ENCODE measurements at places on chromosomes 7 and 10.

GRCh38 chr7:26159243-26159642 lies 7.2 kb downstream of the NFE2L3 start:
- no peak for DNase-seq

- no peak for DNase-seq
These were observed 43.4 kb downstream of the PPIF start for GRCh38 chr10:79390551-79391229.

DNA sequence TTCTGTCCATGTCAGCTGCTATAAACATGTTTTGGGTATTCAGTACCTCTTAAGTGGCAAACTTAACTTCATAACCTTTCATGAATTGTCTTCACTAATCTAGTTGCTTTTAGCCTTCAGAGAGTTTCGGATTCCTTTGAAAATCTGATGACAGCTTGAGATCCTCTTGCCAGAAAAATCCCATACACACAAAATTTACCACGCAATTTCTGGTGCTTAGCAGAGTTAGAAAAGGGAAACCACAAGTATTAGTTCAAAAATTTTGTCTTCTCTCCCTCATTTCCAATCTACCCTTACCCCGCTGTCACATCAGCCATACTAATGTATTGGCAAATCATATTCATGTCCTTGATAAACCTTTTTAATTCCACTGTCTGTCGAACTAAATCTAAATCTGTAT lies 72.7 kb upstream of the TMEM106B start:
- no peak for DNase-seq

DNA sequence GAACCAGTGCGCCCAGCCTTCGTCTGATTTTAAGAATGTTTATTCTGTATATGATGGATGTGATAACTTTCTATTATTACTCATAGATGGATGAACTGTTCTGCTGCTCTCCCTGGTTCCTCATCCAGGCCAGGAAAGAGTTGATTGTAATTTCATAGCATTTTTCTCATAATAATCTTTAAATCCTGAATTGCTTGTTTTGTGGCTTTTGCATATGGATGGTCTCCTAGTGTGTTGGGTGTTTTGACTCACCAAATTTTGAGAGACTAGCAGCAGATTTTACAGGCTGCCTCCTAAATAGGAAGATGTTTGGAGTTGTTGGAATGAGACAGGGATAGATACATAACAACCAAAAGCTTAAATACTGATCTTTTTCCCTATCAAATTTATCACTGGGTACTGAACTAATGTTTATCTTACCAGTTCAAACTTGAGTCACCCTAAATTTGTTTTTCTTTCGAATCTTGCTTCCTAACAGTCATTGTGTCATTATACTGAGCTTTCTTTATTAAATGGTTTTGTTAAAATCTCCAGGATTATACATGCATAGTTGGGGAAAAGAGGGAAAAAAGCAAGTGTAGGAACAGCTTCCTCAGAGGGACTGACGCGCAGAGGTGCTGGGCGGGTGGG lies 106.0 kb upstream of the GATA3 start:
- DNase-seq = no peak

DNA sequence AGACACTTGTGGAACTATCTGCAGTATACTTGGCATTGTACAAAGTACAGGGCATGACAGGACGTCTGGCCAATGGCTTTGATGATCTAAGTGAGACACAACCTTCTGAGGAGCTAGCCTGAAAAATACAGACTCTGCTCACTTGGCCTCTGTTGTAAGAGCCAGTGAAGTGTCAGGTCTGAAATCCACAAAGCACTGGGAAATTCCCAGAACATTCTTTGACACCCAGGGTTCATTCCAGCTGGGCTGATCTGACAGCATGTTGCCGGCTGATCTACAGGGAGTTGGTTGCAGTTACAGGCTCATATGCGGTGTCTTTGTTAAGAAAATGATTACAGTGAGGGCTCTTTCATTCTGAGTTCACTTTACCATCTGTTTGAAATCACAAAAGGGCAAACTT lies 354.6 kb downstream of the PHF14 start:
- no peak for DNase-seq

GRCh38 chr10:117443686-117444041 lies 68.4 kb upstream of the PDZD8 start:
- no peak for DNase-seq

DNA sequence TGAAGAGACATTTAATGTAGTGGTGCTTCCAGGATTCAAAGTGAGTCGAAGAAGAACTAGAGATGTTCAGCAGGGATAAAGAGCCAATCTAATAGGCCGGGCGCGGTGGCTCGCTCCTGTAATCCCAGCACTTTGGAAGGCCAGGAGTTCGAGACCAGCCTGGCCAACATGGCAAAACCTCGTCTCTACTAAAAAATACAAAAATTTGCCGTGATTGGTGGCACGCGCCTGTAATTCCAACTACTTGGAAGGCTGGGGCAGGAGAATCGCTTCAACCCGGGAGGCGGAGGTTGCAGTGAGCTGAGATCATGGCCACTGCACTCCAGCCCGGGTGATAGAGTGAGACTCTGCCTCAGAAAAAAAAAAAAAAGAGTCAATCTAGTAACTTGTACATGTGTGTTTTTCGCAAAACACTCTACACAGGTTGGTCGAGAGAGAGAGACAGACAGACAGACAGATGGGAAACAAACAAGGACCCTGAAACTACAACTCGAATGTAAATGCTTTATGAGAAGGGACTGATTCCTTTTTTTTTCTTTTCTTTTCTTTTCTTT lies 775 bp downstream of the ABCB8 start:
- DNase-seq = no peak

- no peak for DNase-seq
These were observed 623.1 kb downstream of the ACTR3B start for GRCh38 chr7:153382641-153383101.

- DNase-seq = no peak
These were observed 46.8 kb downstream of the CAMK2B start for GRCh38 chr7:44278451-44279161.

DNA sequence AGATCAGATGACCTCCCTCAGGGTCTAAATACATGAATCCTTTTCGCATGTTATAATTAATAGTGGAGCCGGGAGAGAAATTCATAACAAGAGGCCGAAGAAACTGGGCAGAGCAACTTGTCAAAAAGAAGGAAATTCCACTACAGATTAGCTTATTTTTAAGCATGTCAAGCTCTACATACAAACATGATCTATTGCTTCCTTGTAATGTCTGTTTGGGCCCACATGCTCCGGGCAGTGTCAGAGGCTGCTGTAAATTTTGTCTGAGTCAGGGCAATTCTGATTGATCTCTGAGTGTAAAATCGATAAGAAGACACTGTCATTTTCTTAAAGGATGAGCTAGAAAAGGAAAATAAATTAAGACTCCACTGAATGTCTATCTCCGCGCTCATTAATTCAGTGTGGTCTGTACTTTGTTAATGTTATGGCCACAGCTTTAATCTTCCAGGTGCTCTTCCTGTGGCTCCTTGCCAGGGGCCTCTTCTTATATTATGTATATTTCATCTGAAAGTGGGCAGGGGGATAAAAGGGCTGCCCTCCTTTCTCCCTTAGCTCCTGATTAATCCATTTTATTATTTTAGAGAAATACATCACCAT lies 194.1 kb upstream of the SP8 start:
- DNase-seq = no peak

DNA sequence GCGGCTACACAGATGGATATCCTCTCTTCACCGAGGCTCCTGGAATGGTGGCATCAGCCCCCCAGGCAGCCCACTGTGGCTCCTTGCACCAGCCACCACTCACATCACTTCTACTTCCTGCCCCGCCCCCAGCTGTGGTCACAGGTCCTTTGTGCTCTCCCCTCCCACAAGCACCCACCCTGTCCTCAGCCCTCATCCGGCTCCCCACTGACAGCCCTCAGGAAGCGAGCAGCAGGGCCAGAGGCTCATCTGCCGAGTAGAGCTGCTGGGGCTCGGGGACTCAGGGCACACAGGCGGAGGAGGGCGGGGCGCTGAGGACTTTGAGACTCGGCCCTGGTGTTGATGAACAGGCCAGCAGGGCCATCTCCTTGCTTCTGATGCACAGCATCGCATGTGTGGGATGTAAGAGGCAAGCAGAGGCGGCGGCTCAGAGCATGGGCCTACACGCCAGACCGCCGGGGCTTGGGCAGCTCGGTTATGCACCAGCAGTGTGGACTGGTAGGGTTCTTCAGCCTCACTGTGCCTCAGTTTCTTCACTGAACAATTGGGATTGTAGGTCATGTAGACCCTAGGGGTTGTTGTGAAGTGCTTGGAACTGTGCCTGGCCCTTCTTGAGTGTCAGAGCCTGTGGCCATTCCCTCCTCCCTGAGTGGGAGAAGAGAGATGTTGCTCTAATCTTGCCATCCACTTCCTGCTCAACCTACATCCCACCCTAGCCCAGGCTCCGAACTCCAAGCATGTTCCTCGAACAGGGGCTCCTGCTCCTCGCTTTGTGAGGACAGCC lies at the start of gene PRF1:
TSS of gene PRF1 (minus strand) at position 77 of the 784 bp plus-strand sequence. CDS start 1,839 bp downstream, outside the sequence.
- DNase-seq = peak; percentile 84

- no peak for DNase-seq
These were observed 542 bp upstream of the ZNF394 start for GRCh38 chr7:99500637-99501009.

All from activated T-cell treated with anti-CD3 and anti-CD28 coated beads, Interleukin-2, amount 50 U/mL, for 48 hours (primary cell).